ENCODE measurements at places on chromosomes 12 and 14. TPM values are rescaled to one million over a fixed set of nuclear protein-coding genes. Genes with fewer than 3 reads are reported as not detected.

WDHD1 gene
- 3.4 TPM for total RNA-seq

CCDC175 gene
- 0.09 TPM for total RNA-seq

C14orf39 gene
- not detected for total RNA-seq

KRT73 gene
- not detected for total RNA-seq

DNA sequence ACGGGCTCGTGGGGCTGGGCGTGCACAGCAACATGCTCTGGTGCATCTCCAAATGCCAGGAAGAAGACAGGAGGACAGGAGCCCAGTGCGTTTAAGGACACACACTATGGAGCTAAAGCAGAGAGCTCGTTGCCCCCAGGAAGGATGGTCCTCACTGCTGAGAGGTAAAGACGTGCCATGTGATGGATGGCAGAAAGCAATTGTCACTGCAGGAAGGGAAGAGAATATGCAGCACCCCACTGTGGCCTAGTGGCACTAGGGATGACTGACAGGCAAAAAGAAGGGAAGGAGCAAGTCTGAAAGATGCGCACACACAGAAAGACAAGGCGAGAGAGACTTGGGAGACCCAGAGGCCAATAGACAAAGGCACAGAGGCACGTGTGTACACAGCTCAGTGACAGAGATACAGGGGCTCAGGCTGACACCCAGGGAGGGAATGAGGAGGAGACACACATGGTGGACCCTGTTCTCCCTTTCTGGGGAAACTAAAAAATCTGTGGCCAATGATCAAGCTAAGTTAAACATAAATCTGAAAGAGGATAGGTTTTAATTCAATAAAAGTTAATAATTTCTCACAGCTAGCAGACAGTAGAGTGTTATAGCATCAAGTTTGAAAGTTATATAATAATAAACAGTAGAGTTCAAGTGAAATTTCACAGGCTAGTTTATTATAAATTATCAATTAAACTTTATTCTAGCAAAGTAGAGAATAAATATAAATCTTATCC, 78.8 kb downstream of the CRACR2A start:
- DNase-seq, result no peak

GRCh38 chr12:81245907-81246570, 168.2 kb downstream of the ACSS3 start:
- no peak for DNase-seq

DNA sequence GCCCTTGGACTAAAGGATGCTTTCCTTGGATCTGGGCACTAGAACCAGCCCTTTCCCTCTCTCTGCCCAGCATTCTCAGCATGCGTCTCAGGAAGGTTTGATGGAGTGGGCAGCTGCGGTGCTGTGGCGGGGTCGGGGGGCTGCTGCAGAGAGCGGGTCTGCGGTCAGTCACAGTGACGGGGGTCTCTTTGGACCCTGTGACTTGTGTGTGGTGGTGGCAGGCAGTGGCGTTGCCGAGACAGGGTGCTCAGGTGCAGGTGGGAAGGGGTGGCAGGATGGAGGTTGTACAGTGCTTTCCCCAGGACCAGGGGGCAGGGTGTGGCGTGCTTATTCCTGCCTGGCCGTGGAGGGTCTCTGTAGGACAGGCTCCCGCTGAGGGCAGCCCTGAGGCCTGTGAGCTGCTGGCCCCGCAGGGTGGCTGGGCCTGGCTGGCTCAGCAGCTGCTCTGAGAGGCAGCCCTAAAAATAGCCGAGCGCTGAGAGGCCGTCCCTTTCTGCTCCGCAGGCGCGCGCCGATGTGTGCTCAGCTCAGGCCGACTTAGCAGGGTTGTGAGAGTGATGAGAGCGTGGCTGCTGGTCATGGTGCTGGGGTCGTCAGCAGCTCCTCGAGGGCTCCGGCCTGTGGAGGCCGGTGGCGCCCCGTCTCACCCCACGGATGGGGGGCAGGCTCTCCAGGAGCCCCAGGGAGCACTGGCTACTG, 9.7 kb downstream of the PACS2 start:
- no peak for DNase-seq

DNA sequence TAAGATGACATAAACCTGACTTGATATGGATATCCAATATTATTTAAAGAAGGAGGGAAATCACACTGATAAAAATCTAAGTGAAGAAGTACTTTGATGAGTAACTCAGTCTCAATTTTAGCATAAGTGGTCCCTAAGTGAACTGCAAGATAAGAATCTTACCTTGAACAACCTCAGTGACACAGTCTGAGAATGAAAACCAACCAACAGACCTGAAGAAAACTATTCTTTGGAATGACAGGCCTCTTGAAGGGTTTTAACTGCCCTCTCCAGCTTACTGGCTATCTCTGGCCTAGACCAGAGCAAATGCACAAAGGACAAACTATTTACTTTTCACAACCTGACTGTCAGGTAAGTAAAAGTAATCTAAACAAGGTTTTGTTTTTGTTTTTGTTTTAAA, 44.7 kb downstream of the CPM start:
- no peak for DNase-seq

DNA sequence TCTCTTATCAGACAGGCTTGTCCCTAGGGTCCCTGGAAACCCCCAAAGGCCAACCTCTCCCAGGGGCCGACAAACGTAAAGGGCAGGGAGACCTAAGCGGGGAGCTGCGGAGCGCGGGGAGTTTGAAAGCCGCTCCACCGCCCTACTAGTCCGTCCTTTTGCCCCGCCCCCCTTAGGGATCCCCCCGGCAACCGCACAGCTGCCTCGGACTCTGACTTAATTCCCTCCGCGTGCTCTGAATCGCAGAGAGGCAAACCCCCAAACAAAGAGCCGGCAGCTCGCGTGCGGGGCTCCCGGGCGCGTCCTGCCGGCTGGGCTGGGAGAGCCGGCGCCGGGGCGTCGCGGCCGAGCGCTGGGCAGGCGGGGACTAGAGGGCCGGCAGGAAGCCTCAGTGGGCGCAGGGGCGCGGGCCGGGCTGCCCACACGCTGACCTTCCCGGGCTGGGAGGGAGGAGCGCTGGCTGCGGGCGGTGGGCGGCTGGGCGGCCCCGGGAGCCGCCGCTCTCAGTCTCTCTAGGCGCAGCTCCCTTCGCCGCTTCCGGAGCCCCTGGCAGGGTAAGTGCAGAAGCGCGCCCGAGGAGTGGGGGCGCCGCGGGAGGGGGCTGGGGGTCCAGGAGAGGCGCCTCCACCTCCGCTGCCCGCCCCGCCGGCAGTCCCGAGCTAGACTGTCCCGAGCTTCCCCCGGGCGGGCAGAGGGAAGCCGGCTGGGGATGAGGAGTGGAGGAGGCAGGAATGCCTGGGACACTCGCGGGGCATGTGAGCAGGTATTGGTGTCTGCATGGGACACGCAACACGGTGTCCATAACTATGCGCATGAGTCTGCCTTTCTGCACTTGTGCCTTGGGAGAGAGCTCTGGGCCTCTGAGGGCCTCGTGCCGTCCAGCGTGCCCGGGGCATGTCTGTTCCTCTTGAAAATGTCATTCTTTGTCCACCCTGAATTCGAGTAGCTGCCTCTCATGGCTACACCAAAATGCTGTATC, at the start of gene TSPAN11:
Gene TSPAN11 (plus strand): TSS at position 506 of the 979 bp plus-strand sequence. CDS start 27,244 bp downstream, outside the sequence.
- DNase-seq, result peak; percentile 23

GRCh38 chr12:47307680-47308399, 228.1 kb upstream of the AMIGO2 start:
- no peak for DNase-seq

DNA sequence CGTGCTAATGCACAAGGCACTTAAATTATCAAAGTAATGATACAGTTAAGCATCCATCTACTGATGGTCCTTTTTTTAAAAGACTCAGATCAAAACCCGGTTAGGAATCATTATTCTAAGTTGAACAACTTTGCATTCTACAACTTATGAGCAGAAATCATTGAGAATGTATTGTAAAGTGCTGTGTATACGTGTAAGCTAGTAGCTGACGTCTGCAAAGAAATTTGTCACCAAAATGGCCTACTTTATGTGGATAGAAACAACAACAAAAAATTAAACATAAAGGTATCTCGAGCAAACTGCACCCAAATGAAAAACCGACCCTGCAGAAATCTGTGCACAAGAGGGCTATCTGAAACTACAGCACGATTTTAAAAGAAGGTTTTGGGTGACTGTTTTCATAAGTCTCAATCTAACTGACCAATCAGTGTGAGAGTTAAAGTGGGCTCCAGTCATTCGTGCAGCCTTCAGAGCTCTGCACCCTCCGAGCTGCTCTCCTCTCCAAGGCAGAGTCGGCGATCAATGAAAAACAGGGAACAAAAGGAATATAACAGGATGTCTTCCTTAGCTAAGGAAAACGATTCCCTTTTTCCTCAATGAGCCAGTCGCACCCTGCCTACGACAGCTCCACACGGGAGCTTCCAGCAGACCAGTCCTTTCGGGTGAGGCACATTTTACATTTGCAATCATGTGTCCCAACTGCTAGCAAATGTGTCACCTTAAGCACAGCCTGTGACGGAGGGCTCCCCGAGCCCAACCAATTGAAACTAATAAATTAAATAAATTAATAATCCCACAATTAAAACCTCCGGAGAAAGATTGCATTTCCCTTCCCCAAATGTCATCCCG, 200.7 kb upstream of the FOXN3 start:
- peak; percentile 52 for DNase-seq

DNA sequence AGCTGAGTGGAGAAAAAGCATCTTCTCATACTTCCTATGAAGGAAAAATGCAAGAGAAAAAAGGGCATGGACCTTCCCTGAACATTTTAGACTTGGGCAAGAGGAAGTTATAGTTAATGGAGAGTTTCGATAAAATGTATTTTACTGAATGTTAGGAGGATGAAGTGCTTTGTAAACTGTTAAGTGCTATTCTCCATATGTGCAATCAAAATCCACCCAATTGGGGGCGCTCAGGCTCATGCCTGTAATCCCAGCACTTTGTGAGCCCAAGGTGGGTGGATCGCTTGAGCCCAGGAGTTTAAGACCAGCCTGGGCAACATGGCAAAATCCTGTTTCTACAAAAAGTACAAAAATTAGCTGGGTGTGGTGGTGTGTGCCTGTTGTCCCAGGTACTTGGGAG, 1.9 kb upstream of the CNPY2 start:
- no peak for DNase-seq

DNA sequence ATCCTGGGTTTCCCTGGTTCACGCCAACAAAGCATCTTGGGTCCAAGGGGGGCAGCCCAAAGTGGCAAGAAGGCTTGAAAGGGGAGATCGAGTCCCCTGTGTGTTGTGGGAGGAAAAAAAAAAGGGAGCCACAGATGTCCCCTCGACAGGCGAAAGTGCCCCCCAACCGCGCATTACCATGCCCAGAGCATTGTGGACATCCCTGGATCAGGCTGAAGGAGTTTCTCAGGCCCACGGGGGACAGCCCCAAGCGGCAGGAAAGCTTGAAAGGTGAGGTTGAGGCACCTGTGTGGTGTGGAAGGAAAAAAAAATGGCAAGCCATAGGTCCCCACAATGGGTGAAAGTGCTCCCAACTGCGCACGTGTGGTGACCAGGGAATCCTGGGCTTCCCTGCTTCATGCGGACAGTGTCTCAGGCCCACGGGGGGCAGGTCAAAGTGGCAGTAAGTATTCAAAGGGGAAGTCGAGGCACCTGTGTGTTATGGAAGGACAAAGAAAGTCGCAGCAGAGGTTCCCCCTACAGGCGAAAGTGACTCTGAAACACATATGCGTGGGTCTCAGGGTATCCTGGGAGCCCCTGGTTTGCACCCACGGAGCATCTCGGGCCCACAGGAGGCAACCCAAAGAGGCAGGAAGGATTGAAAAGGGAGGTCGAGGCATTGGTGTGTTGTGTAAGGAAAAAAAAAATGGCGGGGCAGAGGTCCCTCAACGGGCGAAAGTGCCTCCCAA, 580.1 kb downstream of the ALG10 start:
- no peak for DNase-seq

DNA sequence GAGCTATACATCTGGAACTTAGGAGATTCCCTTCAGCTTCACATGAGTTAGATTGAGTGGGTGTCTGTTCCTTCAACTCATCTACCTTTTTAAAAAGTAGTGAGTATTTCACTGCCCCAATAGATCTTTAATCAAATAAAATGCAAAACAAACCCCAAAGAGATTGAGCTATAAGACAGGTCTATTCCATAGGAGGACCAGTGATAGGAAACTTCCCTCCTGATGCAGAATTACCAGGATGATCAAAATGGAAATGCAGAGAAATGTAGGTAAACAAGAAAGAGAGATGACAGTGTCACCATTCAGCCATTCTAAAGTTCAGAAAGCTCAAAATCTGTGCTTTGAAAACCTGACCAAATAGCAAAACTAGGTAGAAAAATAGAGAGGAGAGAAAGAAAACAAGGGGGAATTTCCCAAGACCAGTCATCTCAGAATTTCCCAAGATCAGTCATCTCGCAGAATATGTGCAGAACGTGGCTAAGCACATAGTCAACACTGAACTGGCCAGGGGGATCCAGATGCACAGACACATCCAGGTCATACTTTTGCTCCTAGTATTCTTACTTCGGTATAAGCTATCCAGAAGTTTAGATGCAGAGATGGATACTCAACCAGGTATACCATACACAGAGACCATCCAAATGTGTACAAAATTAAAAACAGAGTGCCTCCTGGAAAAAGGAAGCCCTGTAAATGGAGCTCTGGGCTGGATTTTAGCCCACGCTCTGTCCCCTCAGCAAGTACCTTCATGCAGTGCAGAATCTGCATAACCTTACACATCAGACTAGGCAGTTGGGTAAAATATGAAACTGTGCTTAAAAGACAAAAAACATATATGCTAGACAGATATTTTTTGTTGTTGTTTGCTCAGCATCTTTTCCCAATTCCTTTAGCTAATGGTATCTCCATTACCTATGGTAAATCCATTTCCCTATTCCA, 27.4 kb downstream of the SLC41A2 start:
- no peak for DNase-seq

DNA sequence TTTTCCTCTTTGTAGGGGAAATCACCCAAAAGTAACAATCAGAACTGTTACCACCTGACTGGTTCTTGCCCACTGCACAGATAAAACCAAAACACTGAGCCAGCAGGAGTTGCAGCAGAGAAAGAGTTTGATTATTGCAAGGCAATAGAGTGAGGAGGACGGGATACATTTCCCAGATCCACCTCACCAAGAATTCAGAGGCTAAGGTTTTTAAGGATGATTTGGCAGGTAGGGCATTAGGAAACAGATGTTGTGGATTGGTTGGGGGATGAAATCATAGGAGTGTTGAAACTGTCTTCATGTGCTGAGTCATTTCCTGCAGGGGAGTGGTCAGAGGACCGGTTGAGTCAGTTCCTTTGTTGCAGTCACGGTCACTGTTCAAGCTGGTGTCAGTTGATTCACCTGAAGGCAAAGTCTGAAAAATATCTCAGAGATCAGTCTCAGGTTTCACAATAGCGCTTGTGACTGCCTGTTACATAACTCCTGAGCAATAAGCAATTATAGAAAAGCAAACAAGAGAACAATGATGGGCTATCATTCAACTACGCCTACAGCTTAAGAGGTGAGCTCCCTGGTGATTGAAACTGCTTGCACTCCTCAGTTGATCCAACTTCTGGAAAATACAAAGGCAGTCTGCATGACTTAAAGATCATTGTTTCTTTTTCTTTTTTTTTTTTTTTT, 20.3 kb upstream of the AMN1 start:
- DNase-seq, result no peak

DNA sequence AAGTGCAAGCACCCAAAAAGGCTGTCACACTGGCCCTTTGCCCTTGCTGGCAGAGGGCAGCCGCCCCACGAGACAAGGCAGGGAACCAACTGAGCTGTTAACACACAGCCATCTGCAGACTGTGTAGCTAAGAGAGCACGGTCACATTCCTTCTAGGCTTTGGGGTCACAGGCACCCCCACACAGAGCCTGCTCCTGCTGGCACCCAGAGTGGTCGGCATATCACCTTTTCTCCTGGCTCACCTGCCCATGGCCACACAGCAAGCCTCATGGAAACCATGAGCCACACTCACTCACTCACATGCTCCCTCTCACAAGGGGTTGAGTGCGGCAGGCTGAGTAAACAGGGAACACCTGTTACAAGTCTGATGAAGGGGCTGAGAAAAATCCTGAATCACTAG, 214.5 kb downstream of the PCNX1 start:
- DNase-seq, result no peak

GRCh38 chr12:101238800-101239329, 28.8 kb upstream of the SLC5A8 start:
- no peak for DNase-seq

All from mucosa of descending colon (tissue), 3 donors.